Dermis blood vessel endothelial cell (primary cell): ENCODE measurements at places on chromosomes 16 and 17.

DNA sequence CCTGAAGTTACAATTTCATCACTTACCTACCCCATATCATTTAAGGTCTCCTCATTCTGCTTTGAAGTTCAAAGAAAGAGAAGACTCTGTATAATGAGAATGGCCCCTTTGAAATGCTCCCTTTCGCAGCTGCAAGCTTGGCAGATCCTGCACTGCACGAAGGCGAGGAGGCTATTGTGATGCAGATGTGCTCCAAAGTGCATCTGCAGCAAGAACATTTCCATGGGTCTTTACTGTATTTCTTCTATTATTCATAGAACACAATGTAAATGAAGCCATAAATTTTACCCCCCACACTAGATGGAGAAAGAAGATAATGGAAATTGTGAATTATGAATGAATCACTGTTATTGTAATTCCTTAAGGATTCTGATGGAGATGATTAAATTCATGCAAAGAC is 178.7 kb downstream of the CHD9NB start:
- no peak for DNase-seq

GRCh38 chr17:29383686-29384085 is 6.5 kb upstream of the TAOK1 start:
- DNase-seq: no peak

DNA sequence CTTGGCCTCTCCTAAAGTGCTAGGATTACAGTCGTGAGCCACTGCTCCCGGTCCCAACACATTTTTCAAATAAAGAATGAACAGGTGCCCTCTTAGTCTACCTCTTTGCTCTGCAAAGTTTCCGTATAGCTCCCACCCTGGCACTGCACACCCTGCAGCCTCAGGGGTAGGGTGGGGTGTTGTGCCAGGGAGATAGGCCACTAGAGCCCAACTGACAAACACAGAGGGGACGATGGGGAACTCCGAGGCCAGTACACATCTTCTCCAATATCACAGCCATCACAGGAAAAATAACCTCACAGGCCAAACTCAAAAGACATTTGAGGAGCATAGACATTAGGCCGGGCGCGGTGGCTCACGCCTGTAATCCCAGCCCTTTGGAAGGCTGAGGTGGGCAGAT is 2.7 kb upstream of the SLC12A4 start:
- no peak for DNase-seq

DNA sequence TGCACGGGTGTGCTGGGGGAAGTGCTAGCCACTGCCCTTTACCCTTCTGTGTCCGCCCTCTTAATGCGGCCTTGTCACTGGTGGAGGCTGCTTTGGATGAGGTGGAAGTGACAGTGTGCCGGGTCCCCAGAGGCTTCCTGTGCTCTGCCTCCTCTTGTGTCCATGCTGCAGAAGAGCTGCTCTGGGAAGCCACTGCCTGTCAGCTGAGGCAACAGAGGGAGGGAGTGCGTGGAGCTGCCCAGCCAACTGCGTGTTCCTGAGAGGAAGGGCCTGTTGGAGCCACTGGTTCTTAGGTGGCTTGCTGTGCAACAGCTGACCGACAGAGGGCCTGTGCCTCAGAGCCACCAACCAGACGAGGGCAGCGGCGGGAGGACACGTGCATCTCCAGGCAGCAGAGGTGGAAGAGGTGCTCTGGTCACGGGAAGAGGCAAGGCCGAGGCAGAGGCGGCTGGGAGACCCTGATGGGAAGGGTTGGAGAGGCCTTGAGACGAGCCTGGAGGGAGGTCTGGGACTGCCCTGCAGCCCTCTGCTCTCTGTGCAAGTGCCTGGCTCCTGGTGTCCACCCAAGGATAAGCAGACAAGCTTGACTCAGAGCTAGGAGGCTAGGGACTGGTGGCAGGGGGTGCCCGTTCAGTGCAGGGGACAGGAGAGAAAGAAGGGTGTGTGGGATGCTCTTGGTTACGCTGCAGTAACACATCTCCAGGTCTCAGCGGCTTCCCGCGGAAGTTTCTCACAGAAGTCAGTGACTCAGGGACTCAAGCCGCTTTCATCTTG is 25.4 kb downstream of the B9D1 start:
- peak; percentile 20 for DNase-seq

GRCh38 chr17:66579556-66579955 is 255.4 kb upstream of the CACNG5 start:
- DNase-seq: no peak

GRCh38 chr17:4507361-4508111 is 8.9 kb downstream of the SPNS2 start:
- DNase-seq: no peak

DNA sequence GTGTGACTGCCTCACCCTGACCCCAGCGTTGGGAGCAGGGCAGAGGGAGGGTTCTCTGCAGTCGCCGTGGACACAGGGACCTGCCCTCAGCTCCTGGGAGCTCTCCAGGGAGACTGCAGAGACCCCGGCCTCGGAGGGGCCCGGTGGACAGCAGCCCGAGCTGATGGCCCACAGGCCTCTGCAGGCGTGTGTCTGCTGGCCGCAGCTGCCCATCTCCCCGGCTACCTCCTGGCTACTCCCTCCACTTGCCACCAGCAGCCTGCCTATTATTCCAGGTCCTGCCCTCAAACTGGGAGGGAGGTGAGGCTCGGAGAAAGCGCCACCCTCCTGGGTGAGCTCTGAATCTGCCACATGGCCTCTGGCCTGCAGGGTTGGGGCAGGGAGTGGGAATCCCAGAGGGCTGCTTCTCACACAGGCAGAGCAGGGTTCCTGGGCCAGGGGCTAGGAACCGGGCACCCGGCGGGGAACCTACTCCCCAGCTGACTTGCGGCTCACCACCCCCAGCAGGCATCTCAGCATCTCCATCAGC is 7.2 kb downstream of the SLC16A5 start:
- no peak for DNase-seq

- DNase-seq: no peak
Observed at GRCh38 chr17:16040710-16041251, 41.2 kb downstream of the TTC19 start.

DNA sequence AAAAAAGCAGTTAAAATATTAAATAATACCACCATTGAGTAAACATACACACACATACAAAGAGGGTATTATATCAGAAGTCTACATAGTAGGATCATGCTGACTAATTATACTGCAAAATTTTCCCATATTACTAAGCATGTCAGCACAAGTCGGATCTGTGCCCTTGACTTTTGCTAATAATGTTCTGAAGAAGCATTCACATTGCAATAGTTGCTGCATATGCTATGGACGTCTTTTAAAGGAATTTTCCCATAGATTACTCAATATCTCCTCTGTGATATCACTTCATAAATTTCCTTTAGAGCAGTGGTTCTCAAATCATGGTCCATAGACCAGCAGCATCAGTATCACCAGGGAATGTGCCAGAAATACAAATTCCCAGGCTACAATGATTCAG is 110.9 kb upstream of the NUDT7 start:
- DNase-seq: no peak

- DNase-seq: no peak
Observed at GRCh38 chr17:10357768-10358167, 15.0 kb downstream of the MYH13 start.

DNA sequence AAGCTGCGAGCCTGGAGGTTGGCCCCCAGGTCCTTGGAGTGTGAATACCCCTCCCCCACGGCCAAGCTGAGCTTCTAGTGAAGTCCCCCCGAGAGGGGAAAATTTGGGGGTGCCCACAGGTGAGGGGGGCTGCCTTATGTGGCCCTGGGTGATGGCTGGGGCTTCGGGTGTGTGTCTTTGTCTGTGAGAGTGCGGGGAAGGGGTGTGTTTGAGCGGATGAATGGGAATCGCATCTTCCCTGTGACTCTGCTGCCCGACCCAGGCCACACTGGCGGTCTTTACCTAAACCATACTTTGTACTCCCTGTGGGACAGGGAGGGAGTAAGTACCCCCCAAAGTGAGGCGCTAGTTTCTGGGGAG is 1.3 kb downstream of the SBK1 start:
- DNase-seq: no peak

DNA sequence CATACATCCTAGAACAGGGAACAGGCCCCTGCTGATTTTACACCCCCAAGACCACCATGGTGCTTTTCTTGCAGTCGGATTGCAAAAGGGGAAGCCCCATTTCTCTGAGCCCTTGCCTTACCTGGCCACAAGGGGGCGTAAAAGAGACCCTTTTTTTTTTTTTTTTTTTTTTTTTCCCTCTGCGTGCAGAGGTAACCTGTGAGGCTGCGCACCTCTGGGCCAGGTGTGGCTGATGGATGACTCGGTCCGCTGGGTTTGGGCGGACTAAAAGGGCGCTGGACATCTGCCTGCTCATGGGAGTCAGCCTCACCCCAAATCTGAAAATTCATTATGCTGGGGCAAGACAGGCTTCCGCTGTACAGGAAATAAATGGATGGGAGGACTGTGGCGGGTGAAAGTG is 281.0 kb downstream of the CBLN1 start:
- no peak for DNase-seq

DNA sequence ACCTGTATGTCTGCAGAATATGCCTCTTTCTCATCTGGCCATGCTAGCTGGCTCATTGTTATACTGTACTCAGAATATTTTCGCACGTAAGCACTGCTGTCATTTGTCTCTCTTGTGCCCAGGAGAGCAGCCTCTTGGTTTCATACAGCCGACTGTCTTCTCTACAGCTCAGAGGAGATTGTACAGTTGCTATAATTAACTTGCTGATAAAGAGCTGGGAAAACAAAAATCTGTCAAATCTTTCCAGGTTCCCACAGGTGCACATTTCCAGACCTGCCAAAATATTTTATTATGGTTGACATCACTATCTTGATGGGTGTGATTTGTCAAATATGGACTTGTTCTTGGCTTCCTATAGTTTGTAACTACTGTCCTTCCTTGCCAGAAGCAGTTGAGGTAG is 122.7 kb downstream of the FTO start:
- no peak for DNase-seq

- DNase-seq: no peak
Observed at GRCh38 chr16:58177353-58177710, 20.6 kb downstream of the CSNK2A2 start.

DNA sequence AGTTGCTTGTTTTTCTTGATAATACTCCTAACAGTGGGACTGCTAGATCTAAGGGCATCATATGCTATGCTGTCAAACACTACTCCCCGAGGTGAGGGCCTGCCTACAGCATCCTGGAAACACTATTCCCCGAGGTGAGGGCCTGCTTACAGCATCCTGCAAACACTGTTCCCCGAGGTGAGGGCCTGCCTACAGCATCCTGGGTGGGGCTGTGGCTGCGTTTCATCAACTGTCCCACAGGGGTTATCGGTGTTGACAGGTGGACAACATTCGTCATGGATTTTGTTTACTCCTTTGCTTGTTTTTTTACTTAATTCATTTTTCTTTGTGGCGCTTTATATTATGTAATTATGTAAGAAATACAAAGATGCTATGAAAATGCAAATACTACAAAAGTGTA is 22.5 kb downstream of the NPRL3 start:
- no peak for DNase-seq

GRCh38 chr16:25051406-25052150 is 36.4 kb upstream of the ARHGAP17 start:
- DNase-seq: peak; percentile 50
